ENCODE measurements at places on chromosomes 3 and 15.

GRCh38 chr3:52240059-52240885 lies 1.3 kb upstream of the TWF2 start:
- DNase-seq, result peak; percentile 47

- no peak for DNase-seq
Observed at GRCh38 chr3:82208002-82208710, 446.7 kb upstream of the GBE1 start.

DNA sequence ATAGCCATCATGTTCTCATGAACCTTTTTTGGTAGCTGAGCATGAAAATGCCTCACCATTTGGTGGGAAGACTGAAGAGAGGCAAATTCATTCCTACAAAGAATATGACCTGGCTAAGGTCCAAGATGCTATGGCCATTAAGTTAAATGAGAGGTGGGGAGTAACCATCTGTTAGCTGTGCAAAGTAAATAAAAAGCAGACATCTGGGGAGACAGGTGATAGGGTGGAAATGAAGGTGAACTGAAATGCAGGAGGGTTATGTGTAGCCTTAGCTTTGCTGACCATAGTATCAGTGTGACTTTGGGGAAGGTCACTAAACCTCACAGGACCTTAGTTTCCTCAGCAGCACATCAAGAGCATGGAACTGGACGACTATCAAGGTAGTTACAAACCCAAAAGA lies 111.0 kb upstream of the STRIT1 start:
- DNase-seq, result no peak

- peak; percentile 77 for DNase-seq
Observed at GRCh38 chr15:96268442-96269204, 61.9 kb upstream of the NR2F2 start.

DNA sequence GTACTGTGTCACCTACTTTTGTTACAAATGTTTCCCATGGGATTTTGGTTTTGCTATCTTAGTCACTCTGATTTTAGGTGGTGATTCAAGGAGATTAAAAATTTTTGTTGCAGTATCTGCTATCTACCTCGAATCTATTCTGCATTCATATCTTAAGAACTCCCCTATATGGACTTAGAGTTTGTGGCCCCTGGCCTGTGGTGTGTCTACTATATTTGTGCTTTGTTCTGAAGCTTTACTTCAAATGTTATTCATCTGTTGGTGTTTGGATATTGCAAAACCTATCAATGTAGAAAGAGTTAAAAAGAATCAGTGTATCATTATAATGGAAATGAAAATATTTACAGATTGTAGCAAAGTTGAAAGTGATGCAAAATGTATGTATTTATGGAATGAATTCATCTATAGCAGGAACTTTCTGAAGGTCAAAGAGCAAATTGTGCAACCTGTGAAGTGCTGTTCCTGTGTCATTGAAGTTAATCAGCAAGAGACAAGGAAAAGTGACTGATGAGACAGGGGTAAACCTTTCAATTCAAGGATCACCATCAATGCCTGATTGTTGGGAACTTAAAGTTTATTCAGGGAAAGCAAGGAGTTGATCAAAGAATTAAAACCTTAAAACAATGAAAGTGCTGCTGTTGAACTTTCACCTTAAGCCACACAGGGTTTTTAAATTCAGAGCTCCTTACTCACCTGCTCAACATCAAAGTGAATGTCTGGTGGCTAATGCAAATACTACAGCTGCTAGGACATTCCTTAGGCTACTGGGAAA lies 71.0 kb downstream of the SLMAP start:
- DNase-seq, result no peak

DNA sequence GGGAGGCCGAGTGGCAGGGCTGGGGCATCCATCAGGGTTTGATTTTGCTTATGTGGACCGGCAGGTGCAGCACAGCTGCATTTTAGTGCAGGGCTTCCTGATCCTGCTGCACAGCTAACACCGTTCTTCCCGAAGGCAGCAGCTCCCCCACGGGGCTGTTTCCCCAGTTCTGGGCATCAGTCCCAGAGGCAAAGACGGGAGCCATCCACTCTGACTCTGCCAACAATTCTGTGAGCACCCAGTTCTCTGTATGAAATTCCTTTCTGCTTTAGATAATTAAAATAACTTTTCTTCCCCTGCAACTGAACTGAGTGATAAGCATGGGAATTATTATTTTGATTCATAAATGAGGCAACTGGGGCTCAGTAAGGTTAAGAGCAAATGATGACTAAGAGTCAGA lies 262.9 kb upstream of the ATP10A start:
- no peak for DNase-seq

DNA sequence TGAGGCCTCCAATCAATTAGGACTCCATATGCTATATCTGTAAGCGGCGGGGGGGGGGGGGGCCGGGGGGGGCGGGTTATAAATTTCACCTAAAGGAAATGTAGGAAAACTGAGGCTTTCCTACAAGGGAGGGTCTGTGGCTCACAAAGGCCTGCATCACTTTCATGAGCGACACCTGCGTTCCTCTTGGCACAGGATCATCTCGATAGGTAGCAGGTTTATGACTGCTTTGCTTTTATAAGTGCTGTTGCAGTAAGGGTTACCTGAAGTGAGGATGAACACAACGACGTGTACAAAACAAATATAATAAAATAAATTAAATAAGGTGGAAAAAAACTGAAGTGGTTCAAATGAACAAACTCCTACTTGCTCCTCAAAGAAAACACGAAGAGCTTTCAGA lies 194.3 kb downstream of the FOXP1 start:
- DNase-seq, result no peak

GRCh38 chr15:42286445-42287029 lies 13.3 kb upstream of the TMEM87A start:
- DNase-seq, result no peak

DNA sequence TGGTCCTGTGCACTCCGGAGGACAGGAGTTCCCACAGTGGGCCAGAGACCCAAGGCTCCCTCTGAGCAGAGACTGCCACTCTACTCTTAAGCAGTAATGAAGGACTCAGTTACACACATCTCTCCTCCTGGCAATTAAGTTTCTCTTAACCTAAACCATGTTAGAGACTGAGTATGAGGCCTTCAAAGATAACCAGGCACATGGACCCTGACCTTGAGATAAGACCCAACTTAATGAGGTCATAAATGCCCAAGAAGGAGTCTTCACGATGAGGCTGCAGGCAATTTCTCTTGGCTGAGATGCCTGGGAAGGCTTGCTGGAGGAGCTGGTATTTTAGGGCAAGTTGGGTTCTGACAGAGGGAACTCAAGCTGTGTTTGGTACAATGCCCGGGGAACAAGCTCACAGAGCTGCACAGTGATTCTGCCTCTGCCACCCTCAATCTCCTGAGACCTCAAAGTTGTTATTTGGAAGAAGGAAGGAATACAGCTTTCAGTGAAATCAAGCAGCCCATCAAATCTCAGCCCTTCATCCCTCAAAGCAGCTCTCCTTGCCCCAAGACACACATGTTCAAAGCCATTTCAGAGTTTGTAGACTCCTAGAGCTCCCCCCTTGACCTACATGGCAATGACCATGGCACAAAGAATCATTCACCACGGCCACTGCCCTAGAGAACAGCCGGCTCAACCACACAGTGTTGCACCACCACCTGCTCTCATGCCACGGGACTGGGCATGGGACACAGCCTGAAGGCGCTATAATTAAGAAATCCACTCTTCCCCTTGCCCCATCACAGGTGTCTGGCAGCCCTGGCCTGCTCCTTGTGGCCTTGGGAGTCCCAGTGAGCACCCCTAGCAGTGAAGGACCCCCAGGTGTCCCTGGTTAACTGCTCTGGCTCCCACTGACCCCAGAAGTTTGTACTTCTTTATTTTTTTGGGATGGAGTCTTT lies 7.1 kb downstream of the RMDN3 start:
- DNase-seq, result peak; percentile 46

GRCh38 chr15:49236869-49237268 lies 66.8 kb downstream of the GALK2 start:
- DNase-seq, result no peak

GRCh38 chr3:148930752-148931151 lies 60.6 kb upstream of the GYG1 start:
- DNase-seq, result no peak

- no peak for DNase-seq
Observed at GRCh38 chr3:195708061-195708460, 12.7 kb upstream of the MUC20 start.

- DNase-seq, result no peak
Observed at GRCh38 chr3:27561576-27561975, 77.4 kb upstream of the SLC4A7 start.

GRCh38 chr3:159609625-159610024 lies 379.0 kb upstream of the IL12A start:
- no peak for DNase-seq

GRCh38 chr3:194136519-194137007 lies 615 bp downstream of the HES1 start:
- peak; percentile 40 for DNase-seq

GRCh38 chr3:190585805-190586630 lies 72.1 kb downstream of the IL1RAP start:
- peak; percentile 93 for DNase-seq

- no peak for DNase-seq
Observed at GRCh38 chr3:176935194-176935888, 261.9 kb downstream of the TBL1XR1 start.

DNA sequence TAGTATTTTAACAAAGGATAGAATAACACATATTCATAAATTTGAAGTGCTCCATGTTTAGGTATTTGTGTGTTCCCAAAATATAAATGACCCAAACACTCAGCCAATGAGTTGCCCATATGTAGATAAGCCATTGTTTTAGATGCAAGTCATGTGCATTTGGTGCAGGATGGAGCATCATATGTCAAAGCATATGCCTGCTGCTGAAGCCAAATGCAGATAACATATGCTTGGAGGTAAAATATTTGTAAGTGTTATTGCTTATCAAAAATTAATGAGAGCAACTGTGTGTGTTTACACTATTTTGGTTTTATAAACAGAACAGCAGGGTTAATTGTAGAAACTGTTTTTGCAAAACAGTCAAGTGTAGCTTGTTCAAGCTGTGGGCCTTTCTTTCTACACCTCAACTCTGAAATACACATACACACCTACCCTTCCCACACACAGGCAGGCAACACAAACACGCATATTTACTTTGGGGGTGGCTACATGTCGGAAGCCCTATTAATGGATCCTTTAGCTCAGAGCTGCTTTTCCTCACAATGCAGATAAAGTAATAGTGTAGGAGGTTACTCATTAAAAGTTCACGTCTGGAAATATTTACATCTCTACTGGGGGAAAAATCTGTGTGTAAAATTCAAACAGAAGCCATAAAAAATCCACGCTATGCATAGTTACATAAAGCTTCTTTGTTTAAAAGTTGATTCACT lies 521.4 kb downstream of the ZNF385D start:
- DNase-seq, result no peak

- no peak for DNase-seq
Observed at GRCh38 chr3:42028474-42028873, 62.7 kb upstream of the TRAK1 start.

GRCh38 chr15:101246824-101247745 lies 4.8 kb downstream of the CHSY1 start:
- no peak for DNase-seq

- no peak for DNase-seq
Observed at GRCh38 chr3:146491303-146491702, 21.9 kb upstream of the PLSCR2 start.

DNA sequence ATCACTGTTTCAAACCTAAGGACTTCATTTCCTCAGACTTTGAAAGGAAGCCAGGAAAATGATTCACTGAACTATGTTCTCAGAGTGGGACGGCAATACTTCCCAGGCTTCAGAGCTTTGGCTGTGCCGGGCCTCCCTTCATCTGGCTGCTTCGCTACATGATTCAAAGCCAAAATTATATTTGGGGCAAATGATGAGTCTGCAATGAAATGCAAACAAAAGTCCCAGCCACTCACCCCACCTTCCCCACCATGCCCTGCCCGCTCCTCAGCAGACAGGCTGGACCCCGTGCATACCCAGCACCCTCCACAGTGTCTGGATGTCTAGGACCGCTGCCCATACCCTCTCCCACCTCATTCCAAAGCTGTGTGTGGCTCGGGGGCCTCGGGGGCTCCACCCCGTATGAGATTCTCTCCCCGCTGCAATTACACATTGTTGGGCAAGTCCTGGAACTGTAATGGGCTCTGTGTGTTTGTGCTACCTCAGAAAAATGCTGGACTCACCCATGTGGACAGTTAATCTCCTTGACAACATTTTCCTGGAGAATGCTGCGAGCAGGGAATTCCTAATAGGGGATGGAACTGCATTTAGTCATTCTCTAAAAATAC lies 32.2 kb downstream of the ATP10A start:
- DNase-seq, result no peak

- DNase-seq, result no peak
Observed at GRCh38 chr3:58120075-58120812, 90.5 kb downstream of the DNASE1L3 start.

GRCh38 chr3:13261892-13262291 lies 158.2 kb downstream of the NUP210 start:
- DNase-seq, result no peak

DNA sequence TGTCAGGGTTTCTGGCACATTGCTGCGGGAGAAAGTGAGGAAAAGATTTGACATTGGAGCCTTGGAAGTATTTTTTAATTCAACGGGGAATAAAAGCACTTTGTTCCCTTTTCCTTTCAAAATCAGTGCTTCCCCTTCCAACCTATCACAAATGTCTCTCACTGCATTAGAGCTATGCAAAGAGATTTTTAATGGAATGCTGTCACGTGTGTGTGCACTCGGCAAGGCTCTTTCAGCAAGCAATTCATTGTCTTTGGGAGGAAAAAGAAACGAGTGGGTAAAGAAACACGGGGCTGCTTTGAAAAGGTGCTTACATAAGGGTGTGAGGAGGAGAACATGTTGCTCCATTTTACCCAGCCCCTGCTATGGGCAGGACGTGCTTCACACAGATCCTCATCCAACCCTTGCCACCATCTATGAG lies 490.4 kb upstream of the PROK2 start:
- no peak for DNase-seq

GRCh38 chr3:155646669-155647068 lies 98.2 kb downstream of the PLCH1 start:
- no peak for DNase-seq

Data from A673 (cell line).